ENCODE measurements at places on chromosomes 1 and 21.

DNA sequence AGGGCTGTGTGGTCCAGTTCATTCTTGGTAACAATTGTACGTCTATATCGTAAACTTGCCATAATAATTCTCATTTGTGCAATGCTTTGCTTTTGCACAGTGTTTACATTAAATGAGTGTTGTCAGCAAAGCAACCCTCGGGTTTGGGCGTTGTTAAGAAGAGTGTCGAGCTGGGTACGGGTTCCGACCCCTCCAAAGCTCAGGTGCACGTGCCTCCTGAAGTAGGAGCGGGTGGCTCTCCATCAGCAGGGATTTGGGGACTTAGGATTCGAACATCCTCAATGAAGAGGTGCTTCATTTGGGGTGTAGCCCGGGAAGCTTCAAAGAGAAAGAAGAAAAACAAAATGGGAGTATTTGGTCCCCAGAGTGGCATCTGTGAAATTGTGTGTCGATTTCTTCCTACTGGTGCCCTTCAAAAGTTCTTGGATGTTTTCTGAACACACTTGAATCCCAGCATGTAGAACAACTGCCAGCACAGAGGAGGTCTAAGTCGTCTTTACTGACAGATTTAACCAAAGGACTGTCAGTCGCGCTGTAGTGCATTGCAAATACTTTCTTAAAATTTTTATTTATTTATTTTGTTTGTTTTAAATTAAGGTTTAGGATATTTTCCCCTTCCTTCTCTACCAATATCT is 1.1 kb downstream of the TRIM58 start:
- DNase-seq, result no peak

- no peak for DNase-seq
These were observed 11.5 kb downstream of the YBEY start for GRCh38 chr21:46297338-46298271.

DNA sequence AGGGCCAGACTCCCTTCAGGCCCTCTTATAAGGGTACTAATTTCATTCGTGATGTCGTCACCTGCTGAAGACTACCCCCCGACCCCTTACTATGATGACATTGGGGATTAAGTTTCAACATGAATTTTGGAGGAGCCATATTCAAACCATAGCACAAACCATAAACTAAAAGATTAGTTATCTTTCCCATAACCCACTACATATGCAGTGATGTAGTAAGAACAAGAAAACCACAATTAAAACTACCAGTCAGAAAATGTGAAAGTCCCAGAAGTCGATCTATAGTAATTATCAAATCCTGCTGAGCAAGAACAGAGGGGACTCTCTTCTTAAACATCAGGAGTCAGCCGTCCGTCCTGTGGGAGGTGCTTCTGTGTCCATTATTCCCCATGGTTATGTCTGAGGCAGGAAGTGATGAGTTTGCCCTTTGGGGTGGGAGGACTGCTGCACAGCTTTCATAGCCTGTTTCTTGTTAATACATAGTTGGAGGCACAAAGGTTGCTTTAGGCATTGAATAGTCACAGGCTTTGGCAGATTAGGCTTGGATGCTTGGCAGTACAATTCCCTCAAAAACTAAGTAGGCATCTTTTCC is 35.9 kb upstream of the PTGFRN start:
- no peak for DNase-seq

GRCh38 chr1:235470741-235471439 is 33.4 kb downstream of the B3GALNT2 start:
- DNase-seq, result no peak

DNA sequence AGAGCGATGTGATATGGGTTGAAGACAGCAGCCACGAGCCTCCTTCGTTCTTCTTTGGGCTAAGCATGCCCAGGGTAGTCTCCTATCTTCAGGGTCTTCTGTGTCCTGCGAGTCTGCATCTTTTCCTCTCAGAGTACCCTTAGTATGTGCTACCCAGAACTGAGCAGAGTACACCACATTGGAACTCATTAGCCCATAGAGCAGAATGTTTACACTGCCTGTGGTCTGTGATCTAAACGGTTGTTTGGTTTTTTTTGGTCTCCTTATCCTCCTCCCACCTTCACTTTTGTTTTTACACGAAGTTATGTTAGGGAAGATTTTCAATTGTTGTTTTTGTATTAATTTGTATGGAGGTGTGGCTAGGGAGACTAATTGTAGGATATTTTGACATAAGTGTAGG is 126.4 kb downstream of the NEK7 start:
- DNase-seq, result no peak

DNA sequence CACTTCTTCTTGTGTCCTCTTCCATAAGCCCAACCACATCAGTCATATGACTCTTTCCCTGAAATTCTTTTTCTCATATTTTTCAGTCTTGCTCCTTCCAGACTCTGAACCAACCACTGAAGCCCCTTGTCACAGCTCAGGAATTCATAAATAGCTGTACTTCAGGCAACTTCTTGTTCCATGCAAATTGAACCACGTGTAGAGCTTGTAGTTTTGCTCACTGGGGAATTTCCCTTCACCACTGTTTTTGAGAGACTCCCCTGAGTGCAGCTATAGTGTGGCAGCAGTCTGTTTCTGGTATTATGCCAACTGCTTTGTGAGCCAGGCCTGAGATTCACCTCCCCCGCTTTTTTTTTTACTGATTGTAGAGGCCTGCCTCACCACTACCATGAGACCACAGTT is 150.3 kb upstream of the SPAG17 start:
- DNase-seq, result no peak

DNA sequence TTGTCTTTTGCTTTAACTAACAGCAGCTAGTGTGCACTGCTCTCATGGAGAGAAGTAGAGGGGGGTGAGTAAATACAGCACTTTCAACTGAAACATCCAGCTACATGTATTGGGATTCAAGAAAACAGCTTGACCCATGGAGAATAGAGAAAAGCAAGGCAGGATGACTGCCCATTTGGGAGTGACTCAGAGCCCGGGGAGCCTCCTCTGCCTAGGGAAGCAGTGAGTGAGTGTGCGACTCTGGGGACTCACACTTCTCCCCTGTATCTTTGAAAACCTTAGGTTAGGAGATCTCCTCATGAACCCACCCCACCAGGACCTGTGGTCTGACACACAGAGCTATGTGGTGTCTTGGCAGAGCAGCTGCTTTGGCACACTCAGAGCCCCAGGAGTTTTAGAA is 82.0 kb upstream of the PTGFR start:
- no peak for DNase-seq

DNA sequence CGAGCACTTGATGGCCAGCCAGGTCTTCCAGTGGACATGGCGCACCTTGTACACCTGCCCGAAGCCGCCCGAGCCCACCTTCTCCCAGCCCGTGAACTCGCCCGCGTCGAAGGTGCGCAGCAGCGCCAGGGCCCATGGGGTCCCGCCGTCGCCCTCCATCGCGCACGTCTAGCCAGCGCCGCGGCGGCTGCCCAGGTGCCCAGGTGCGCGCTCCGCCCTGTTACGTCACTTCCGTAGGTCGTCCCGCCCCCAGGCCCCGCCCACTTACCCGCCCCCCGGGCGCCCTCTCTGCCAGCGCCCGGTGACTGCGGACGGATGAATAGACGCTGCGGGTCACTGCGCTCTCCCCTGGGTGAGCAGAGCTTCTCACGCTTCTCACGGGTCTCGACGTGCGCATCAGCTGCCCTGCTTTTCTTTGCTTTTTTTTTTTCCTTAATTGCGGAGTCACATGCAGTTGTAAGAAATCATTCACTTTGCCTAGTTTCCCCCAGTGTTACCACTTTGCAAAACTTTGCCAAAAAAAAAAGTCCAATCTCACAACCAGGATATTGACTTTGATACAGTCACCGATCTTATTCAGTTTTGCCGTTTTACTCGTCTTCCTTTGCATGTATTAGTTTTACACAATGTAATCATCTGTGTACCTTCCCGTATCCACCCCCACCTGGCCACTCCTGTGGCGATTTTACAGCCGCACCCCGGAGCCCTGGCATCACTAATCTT is at the start of gene RIPK4:
Gene RIPK4 (minus strand): TSS at position 170 of the 723 bp plus-strand sequence. CDS start 11 bp downstream, at position 159.
- no peak for DNase-seq

- DNase-seq, result no peak
These were observed 200.6 kb downstream of the ADGRL2 start for GRCh38 chr1:82001345-82001744.

DNA sequence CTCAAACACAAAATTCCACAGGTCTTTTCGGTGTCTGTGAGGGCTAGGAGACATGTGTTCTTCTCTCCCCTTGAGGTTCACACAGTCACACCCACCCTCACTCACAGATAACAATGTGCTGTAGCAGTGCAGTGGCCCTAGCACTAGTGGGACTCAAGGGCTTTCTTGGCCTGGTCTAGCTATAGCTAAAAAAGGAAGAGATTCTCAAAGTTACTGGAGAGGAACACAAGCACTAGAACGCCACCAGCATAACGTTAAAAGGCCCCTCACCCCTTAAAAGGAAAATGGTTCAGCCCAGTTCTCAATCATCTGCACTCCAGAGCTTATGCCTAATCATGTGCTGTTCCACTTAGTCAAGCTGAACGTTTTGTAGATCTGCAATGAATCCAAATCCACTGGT is 39.5 kb downstream of the RGS8 start:
- DNase-seq, result no peak

- peak; percentile 86 for DNase-seq
These were observed 37.3 kb downstream of the NENF start for GRCh38 chr1:212470059-212470458.

GRCh38 chr1:118989006-118989815 is 1.1 kb upstream of the TBX15 start:
- DNase-seq, result no peak

DNA sequence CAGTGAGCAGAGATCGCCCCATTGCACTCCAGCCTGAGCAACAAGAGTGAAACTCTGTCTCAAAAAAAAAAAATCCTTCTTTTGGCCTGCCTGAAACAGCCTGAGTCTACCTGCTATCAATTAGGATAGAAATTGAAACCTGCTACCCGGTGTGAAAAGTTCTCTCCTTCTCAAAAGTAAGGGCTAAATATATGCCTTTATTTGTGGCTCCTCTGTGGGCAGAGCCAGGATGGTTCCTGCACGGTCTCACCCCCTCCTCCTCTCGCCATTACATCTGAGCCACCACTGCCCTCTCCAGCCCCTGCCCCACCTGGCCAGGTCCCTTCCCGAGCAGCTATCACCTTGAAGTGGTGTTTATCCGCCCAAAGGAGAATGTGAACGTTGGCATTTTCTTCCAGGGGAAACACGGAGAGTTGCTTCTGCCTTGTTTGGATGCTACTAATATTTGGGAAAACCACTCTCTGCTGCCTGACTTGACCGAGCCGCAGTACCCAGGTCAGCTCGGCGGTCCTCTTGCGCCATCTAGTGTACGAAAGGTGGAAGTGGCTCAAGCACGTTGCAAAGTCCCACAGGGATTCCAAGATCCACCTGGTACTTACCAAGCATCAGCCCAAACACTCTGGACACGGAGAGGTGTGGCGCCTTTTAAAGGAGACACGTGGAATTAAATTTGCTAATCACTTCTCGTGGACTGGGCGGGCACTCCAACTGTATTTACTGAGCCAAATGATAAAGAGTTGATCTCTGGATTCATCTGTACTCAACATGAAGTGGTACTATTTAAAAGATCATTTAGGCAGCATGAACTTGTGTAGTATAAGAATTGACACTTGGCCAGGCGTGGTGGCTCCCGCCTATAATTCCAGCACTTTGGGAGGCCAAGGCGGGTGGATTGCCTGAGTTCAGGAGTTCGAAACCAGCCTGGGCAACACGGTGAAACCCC is 31.9 kb downstream of the SETD4 start:
- DNase-seq, result peak; percentile 56

DNA sequence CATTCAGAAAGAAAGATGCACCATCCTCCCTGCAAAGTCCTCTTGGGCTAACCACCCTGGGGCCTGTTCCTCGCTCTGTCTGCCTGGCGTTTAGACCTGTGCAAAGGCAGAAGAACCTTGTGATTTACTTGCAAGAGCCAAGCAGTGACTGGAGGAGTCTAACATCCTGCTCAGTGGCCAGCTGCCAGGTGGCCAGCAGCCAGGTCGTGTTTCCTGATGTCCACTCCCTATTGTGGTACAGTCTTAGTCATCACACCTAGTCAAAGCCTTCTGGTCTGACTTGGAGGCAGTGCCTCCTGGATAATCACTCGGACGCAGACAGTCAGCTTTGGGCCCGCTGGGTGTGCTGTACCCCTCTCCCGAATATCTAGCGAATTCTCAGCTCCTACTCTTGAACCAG is 118.1 kb downstream of the PGBD5 start:
- DNase-seq, result no peak

- DNase-seq, result no peak
These were observed 663.9 kb downstream of the PTPRU start for GRCh38 chr1:29900104-29900679.

DNA sequence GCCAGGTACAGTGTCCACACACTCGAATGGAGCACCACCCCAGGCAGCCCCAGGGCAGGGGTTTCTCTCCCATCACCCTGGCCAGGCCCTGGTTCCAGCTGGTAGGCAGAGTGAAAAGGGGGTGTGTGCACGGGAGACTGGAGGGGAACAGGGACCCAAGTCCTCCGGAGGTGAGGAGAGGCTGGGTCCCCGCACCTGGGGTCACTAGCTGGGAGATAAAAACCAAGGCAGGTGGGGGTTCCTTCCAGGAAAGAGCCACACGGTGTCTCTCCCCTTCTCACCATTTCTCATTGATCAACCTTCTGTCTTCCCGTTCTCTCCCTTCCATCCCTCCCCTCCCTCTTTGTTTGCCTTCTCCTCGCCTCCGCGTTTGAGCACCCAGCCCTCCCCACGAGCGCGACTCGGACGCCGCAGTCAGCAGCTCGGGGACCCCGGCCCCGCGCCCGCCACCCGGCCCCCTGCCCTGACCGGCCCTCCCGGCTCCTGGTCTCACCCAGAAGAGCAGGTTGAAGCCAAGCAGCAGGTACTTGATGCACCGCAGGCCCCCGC is 358 bp downstream of the TSPAN2 start:
- DNase-seq, result no peak

- no peak for DNase-seq
These were observed 592.5 kb downstream of the PTPRU start for GRCh38 chr1:29828526-29829447.
